ENCODE measurements at places on chromosomes 12 and 14.

DNA sequence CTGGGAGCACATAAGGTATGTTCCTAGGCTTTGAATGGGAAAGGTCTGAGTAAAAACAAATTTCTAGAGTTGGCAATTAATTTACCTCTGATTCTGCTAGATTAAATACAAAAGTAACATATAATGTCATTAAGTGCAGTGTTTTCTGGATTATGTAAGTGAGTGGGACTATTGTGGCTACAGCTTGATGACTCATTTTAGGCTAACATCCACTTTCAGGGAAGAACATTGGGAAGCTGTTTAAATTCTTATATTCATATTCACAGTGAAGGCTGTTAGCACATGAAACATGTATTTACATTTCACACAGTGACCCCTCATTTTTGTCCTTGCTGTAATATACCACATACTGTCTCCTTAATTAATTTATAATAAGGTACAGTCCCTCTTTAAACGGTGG is 13.2 kb upstream of the BMAL2 start:
- H3K4me3 ChIP-seq: no peak overlapping the region
- peaks cover 30% of the 10 kb centered on the region for H3K36me3 ChIP-seq
- H3K27me3 ChIP-seq: no peaks in the 10 kb centered on the region
- no peak for DNase-seq
- H3K4me1 ChIP-seq: no peaks in the 10 kb centered on the region
- H3K27ac ChIP-seq: no peak overlapping the region

DNA sequence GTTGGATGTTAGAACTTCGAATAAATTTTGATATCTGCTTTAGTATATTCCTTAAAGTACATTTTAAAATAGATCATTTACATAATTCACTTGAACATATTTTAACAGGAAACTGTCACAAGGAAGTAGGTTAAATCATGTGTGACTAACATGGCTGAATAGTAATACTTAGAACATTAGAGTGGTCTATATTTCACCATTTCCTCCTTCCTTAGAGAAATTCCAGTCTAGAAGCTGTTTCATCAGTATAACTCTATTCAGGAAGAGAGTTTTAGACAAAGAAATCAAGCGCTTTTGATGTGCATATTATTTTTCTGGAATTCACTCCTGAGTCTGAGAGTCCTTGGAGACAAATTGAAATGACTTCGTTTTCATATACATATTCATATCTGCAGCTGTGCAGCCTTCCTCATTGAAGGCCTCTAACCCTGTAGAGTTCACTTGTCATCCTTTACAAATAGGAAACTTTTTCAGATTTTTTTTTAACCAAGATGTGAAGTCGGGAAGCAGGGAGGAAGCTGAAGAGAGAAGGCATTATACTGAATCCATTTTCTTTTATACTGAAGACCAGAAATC is 28.4 kb downstream of the IRAK3 start:
- no peak for DNase-seq
- no peaks in the 10 kb centered on the region for H3K27me3 ChIP-seq
- peaks cover 5% of the 10 kb centered on the region for H3K36me3 ChIP-seq
- H3K4me1 ChIP-seq: no peaks in the 10 kb centered on the region

DNA sequence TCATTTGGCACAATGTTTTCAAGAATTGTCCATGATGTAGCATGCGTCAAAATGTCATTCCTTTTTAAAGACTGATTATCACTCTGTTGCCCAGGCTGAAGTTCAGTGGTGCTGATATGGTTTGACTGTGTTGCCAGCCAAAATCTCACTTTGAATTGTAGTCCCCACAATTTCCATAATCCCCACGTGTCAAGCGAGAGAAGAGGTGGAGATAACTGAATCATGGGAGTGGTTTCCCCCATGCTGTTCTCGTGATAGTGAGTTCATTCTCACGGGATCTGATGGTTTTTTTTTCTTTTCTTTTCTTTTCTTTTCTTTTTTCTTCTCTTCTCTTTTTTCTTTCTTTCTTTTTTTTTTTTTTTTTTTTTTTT is 21.8 kb upstream of the LRRK2 start:
- H3K27me3 ChIP-seq: no peaks in the 10 kb centered on the region
- no peak overlapping the region for H3K27ac ChIP-seq
- no peaks in the 10 kb centered on the region for H3K36me3 ChIP-seq

DNA sequence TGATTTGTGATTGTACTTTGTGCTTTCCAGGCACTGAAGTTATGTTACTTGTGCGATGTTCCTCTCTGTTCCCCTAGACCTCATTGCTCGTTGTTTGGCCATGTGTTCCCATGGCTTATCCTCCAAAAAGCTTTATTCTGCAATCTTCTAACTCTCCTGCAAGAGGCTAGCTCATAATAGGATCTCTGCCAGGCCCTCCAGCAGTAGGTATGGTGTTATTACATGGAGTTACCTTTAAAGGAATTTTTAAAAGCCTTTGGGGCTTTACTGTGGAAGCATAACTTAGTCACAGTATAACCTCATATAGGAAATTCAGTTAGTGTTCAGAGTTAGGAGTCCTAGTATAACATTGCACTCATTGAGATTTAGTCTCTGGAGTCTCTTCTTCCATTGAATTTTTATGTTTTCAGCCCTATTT is 292.3 kb downstream of the RAD51B start:
- H3K27ac ChIP-seq: peak overlapping the region; percentile 73
- H3K36me3 ChIP-seq: peaks cover 3% of the 10 kb centered on the region
- H3K4me3 ChIP-seq: no peak overlapping the region
- no peaks in the 10 kb centered on the region for H3K27me3 ChIP-seq
- H3K4me1 ChIP-seq: peaks cover 47% of the 10 kb centered on the region
- no peak for DNase-seq

DNA sequence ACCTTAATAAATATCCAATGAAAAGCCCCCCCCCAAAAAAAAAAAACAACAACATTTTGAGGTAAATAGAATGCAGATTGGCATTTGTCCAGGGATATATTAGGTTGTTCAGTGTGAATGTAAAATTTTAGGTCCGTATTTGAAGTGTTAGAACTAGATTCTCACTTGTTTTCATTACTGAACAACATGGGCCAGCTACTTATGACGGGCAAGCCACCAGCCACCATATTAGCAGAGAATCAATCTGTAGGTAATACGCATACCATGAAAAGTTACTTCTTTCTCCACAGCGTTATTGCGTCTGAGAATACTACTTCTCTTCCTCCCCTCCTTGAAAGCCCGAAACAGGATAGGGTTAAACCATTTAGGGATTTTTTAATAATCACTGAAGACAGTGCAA is 5.4 kb downstream of the FLRT2 start:
- DNase-seq: no peak
- H3K4me3 ChIP-seq: peak overlapping the region; percentile 81
- H3K27me3 ChIP-seq: no peaks in the 10 kb centered on the region
- H3K36me3 ChIP-seq: no peaks in the 10 kb centered on the region
- peaks cover 75% of the 10 kb centered on the region for H3K4me1 ChIP-seq

GRCh38 chr14:100434033-100434601 is 111.0 kb downstream of the SLC25A47 start:
- no peak overlapping the region for H3K4me3 ChIP-seq
- H3K4me1 ChIP-seq: peaks cover 5% of the 10 kb centered on the region
- no peak overlapping the region for H3K27ac ChIP-seq
- no peaks in the 10 kb centered on the region for H3K36me3 ChIP-seq

DNA sequence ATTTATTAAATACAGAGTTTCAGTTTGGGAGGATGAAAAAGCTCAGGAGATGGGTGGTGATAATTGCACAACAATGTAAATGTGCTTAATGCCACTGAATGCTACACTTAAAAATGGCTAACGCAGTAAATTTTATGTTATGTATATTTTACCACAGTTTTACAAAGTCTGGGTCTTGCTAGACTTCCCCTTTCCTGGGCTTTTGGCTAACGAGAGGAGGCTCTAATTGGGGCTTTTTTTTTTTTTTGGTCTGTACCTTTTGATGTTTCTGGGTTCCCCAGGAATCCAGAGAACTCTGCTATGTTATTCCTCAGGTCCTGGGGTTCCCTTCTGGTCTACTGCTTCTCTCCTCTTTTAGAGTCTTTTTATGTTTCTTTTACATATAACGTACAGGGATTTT is 355.5 kb downstream of the CACNA1C start:
- H3K4me3 ChIP-seq: no peak overlapping the region
- no peak for DNase-seq
- H3K36me3 ChIP-seq: peaks cover 7% of the 10 kb centered on the region
- H3K27ac ChIP-seq: no peak overlapping the region

DNA sequence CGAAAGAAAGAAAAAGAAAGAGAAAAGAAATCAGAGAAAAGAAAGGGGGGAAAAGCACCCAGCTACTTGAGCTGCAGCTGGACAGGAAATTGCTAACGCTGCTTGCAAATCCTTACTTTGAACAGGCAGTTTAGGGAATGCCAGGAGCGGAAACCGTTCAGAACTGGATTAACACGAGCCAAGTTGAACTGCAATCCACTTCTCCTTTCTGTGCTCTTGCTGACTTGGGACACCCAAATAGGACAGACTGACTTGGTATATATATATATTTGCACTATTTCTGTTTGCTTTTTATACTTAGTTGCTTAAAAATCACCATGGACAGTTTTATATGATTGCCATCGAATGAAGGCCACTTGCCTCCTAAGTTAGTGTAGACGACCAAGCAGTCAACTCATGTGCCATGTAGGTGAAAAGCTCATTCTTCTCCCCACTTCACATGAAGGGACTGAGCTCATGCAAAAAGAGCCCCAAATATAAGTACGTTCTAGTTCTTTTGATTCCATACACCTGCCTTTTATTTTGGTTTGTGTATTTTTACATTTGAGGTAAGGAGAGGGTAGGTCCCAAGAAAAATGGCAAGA is 5.5 kb downstream of the DUSP6 start:
- H3K4me1 ChIP-seq: peaks cover 57% of the 10 kb centered on the region
- H3K27ac ChIP-seq: peak overlapping the region; percentile 35
- no peaks in the 10 kb centered on the region for H3K36me3 ChIP-seq
- no peak for DNase-seq

- H3K27ac ChIP-seq: no peak overlapping the region
- no peaks in the 10 kb centered on the region for H3K27me3 ChIP-seq
- no peak overlapping the region for H3K4me3 ChIP-seq
- no peaks in the 10 kb centered on the region for H3K36me3 ChIP-seq
Measured at GRCh38 chr14:53742233-53742620, 214.4 kb downstream of the BMP4 start.

GRCh38 chr14:74661726-74662450 is 49.9 kb upstream of the LTBP2 start:
- DNase-seq: no peak
- no peak overlapping the region for H3K4me3 ChIP-seq
- no peaks in the 10 kb centered on the region for H3K27me3 ChIP-seq
- H3K36me3 ChIP-seq: peaks cover 23% of the 10 kb centered on the region
- no peak overlapping the region for H3K27ac ChIP-seq

GRCh38 chr12:65867394-65867793 is 43.1 kb downstream of the HMGA2 start:
- H3K4me3 ChIP-seq: no peak overlapping the region
- peaks cover 38% of the 10 kb centered on the region for H3K36me3 ChIP-seq
- H3K4me1 ChIP-seq: peaks cover 19% of the 10 kb centered on the region
- no peaks in the 10 kb centered on the region for H3K27me3 ChIP-seq
- no peak overlapping the region for H3K27ac ChIP-seq

DNA sequence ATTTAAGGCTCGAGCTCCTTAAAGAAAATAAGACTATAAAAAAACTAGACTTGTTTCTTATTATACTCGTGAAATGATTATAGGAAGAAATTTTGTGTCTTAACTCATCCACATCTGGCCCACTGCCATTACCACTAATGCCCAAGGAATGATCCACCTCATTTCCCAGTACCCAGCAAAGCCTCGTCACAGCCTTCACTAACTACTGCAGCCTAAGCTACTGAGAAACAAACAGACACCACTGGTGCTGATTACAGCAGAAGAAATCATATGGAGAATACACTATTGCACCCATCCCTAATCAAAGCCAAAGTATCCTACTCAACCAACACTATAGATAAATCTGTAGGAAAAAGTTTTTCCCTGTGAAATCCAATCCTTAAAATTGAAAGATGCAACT is 205.3 kb upstream of the NAV3 start:
- no peak overlapping the region for H3K27ac ChIP-seq
- H3K36me3 ChIP-seq: no peaks in the 10 kb centered on the region

DNA sequence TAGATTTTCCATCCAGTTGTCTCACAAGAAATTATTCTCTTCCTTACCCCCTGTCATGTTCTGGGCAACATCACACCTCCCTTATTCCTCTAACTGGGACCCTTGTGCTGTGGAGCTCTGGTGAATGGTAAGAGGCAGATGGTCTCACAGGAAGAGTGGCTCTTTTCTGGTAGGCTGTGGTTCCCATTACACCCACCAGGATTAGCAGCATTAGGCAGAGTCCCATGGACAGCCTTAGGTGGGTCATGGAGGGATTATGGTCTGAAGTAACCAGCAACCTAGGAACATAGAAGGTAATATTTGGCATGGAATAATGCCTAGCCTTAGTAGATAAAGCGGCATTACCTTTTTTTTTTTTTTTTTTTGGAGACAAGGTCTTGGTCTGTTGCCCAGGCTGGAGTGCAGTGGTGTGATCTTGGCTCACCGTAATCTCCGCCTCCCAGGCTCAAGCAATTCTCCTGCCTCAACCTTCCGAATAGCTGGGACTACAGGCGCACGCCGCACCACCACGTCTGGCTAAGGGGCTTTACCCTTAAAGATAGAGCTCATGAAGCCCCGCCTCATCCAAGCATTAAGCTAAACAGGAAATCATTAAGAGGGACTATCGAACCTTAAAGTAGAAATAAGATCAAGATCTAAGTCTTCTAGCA is 4.0 kb downstream of the C14orf119 start:
- no peak for DNase-seq
- peaks cover 11% of the 10 kb centered on the region for H3K4me1 ChIP-seq
- H3K4me3 ChIP-seq: no peak overlapping the region
- peaks cover 6% of the 10 kb centered on the region for H3K27me3 ChIP-seq

DNA sequence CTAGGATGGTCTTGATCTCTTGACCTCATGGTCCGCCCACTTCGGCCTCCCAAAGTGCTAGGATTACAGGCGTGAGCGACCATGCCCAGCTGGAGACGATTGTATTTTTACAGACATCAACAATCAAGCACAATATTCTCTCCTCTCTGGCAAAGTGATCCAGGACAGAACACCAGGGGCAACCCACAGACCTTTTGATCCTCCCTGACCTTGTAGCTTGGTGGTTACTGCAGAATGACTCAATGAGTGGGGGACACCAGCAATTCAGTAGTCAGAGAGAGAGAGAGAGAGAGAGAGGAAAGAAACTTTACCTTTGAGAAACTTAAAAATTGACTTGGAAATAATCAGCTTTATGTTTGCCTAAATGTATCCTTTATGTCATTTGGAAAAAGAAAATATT is 51.2 kb downstream of the DRAM1 start:
- peaks cover 2% of the 10 kb centered on the region for H3K4me1 ChIP-seq
- H3K4me3 ChIP-seq: no peak overlapping the region
- no peak overlapping the region for H3K27ac ChIP-seq
- no peaks in the 10 kb centered on the region for H3K27me3 ChIP-seq
- H3K36me3 ChIP-seq: no peaks in the 10 kb centered on the region
